HFF-Myc (cell line): ENCODE measurements at places on chromosomes 12 and 14.

- DNase-seq: no peak
Observed at GRCh38 chr12:107779077-107779831, 4.8 kb downstream of the ASCL4 start.

DNA sequence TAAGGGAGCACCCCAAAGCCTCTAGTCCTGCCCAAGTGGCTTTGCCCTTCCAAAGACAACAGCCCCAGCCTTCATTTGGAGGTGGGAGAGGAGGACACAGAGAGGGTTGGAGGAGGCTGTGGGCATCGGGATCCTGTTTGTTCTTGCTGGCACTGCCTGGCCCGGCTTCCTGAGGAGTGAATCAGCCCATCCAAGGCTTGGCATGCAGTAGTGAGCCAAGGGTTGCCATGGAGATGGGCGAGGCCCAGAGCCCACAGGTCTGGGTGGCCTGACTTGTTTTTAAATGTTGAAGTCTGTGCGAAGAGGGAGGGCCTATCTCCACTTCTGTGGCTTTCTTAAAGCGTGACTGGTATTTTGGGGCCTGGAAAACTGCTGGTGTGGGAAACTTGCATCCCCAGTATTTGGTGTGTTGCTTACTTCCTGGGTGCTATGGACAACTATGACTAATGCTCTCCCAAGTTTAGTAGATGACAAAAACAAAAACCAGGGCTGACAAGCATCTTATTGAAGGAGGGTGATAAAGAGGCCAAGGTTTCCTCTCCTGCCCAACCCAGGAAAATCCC, 15.8 kb downstream of the CD9 start:
- peak; percentile 49 for DNase-seq

GRCh38 chr12:70774055-70774454, 136.8 kb upstream of the PTPRB start:
- DNase-seq: no peak

DNA sequence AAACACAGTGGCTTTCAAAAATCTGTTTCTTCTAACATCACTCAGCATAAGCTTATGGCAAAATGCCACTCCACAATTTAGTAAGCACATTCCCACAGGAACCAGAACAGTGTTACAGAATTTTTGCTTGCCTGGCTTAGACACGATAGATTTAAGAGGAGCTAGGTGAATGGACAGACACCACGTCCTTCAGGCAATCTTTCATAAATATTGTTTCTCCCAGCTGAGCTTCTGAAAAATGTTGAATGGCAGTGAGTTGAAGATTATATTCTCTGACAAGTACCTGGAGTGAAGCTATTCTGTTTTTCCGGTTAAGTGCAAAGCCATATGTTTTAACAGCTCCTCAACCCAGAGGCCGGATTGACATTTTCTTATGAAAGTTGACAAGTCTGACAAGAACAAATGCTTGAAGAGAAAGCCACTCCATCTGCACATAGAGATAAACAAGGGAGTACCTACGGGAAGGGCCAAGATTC, 102.0 kb downstream of the FSCB start:
- no peak for DNase-seq

DNA sequence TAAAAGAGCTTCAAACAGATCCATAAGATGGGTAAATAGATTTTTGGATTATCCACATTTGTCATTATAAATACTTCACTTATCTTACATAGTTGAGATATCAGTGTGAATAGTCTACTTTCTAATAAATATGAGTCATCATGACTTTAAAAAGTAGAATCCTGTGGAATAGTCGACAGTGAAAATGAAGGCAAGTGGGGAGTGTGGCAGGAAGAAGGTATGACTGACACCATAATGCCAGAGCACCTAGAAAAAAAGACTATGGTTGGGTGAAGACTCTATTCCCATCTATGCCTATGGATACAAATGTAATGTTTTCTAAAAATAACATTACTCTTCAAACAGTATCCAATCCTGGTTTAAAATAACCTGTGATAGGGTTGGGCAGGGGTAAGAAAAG, 117.5 kb downstream of the MDGA2 start:
- no peak for DNase-seq

DNA sequence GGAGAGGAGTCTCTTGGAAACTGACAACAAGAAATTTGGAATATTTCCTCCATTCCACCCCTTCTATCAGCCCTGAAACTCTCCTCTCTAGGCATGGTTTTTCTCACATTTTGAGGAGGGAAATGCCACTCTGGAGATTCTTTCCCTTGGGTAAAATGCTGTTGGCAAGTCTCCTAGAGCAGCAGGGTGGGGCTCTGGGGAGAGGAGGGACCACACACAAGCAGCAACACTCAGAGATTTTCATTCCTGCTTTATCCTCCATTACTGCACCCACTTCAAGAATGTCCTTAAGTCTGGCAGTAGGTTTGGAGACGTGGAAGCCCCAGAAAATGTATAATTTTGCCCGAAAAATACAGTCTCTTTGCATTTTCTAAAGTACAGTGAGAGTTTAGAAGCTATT, 130.8 kb upstream of the FLRT2 start:
- DNase-seq: no peak

DNA sequence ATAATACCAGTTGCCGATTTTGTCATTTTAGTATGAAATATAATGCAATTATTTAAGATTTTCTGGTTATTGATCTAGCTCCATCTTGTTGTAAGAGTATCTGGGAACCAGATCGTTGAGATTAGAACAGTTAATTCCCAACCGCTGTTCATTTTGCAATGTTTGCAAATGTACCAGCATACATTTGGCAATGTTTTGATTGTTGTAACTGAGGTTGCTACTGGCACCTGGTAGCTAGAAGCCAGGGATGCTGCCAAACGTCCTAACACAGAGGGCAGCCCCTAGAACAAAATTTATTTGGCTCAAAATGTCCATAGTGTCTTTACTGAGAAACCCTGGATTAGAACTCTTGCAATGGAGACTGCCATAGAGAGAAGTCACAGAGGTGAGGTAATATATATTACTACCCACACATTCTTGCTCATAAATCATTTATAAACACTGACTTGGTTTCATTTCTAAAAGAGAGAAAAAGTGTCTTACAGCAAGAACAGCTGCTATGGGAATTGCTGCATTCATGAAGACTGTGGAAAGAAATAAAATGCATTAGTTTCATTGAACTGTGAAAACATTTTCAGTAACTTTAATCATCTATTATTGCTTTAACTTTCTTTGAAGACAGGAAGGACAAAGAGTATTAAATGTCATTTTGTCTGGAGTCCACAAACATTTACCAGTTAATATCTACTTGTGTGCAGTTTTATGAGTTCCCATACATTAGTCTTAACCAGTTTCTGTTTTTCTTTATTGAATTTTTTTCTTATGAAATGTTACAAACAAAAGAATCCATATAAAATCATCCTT, 46.2 kb downstream of the ABCC9 start:
- DNase-seq: no peak

DNA sequence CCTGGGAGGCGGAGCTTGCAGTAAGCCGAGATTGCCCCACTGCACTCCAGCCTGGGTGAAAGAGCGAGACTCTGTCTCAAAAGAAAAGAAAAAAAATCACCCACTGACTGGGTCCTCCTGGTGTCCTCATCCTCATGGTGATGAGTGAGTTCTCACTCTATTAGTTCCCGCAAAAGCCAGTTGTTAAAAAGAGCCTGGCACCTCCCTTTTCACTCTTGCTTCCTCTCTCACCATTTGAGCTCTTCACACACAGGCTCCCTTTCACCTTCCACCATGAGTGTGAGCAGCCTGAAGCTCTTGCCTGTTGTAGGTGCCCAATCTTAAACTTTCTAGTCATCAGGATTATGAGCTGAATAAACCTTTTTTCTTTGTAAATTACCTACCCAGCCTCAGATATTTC, 176.4 kb downstream of the SLC38A4 start:
- DNase-seq: no peak

GRCh38 chr12:75184516-75184915, 25.1 kb downstream of the KCNC2 start:
- no peak for DNase-seq

GRCh38 chr12:48618541-48618940, 48.7 kb upstream of the LALBA start:
- DNase-seq: peak; percentile 67

GRCh38 chr12:15505616-15506015, 183.3 kb downstream of the PTPRO start:
- no peak for DNase-seq

- DNase-seq: no peak
Observed at GRCh38 chr12:111033281-111034082, 113.1 kb upstream of the MYL2 start.

DNA sequence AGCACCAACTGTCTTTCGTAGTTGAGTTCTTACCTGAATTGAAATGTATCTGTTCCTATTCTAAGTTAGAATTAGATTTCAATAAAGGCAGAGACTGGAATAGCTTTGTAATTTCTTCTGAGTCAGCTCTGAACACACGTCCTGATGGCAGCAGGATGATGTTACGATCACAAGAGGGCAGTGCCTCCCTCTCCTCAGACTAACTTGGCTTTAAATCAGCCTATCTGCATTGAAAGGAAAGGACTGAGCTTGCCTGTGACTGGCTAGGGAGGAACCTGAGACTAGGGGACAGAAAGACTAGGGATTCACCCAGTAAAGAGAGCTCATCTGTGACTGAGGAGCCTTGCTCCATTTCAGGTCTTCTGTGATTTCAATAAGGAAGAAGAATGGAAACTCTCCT, 323.7 kb upstream of the OR4E1 start:
- DNase-seq: no peak

- DNase-seq: no peak
Observed at GRCh38 chr14:73180385-73180805, 44.1 kb downstream of the PSEN1 start.

- DNase-seq: no peak
Observed at GRCh38 chr14:99430491-99430890, 50.2 kb downstream of the SETD3 start.

DNA sequence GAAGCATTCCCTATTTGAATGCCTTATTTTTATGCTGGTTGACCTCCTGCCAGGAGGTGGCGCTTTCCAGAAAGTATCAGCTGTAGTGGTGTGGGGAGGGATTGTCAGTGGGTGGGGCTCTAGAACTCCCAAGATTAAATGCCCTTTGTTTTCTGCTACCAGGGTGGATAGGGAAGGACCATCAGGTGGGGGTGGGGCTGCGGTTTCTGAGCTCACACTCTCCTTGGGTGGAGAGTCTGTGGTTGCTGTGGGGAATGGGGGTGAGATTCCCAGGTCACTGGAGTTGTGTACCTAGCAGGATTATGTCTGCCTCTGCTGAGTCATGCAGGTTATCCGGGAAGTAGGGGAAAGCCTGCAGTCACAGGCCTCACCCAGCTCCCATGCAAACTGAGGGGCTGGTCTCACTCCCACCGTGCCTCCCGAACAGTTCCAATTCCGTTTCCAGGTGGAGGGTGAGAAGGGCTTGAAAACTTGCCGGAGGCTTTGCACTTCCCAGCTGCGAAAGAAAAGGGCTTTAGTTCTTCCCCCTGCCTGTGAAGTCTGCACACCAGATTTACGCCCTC, 68.3 kb downstream of the ALG10B start:
- no peak for DNase-seq

DNA sequence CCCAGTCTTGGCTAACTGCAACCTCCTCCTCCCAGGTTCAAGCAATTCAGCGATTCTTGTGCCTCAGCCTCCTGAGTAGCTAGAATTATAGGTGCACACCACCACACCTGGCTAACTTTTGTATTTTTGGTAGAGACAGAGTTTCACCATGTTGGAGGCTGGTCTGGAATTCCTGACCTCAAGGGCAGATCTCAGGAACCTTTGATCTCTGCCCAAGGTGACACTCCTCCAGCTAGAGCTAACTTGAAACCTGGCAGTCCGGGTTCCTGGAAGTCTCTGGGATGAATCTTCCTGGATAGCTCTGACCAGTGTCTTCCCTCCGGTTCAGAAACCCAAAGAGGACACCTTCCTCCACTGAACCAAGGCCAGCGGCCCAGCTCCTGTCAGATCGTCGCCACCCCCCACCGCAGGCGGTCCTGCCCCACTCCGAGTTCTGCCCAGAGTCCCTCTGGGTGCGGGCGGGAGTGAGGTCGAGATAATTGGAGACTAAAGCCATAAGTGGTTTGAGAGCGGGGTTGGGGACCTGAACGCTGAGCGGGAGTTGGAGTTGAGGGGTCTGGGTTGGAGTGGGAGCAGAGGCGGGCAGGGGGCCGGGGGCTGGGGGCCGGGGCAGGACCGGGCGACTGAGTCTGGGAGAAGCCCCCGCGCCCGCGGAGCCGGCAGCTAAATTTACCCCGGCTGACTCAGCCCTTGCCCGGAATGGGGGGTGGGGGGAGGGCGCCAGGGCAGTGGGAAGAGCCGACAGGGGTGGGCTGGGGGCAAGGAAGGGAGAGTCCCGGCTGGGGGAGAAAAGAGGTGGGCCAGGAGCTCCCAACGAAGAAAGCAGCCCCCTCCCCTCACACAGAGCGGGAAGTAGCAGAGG, 4.7 kb downstream of the DDN start:
- DNase-seq: no peak

DNA sequence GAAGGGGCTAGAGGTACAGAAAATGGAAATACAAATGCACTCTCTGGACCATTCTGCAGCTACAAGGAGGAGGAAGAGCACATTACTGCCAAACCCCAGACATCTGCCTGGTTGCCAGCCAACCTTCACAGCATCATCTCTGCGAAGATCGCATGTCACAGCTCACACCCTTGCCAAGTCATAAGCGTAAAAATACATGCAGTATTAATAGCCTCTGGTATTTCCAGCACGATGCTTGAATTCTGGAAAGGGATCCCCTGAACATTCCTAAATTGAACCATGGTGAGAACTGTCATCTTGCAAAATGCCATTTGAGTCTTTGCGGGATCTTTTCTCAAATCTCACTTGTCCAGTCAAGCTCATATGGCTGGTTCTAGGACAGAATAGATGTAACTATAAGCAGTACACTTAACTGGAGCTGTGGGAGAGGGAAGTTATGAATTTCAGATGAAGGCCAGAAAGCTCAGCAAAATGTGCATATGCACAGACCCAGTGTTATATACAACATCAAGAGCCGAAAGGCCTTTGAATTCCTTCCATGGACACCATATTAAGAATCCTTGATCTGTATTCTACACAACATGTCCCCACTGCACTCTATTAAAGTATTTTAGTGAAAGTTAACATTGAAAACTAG, 211.6 kb downstream of the DUSP6 start:
- DNase-seq: no peak

DNA sequence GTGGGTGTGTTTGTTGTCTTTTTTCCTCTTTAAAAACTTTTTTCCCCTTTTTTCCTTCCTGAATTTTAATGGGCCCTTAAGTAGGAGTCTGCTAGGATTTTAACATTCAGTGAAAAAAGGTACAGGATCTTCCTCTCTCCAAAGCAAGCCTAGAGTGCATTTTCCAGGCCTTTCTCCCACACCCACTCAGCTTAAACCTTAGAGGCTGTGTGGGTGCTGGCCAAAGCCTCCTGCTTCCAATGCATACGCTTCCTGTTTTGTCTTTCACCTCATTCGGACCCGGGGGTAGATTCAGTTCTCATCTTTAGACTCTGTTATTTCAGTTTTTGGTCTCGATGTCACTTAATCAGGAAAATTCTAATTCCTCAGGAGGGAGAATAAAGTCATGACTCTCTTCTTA, 51.2 kb downstream of the TMEM30B start:
- DNase-seq: no peak

- no peak for DNase-seq
Observed at GRCh38 chr12:89950421-89950820, 241.8 kb upstream of the ATP2B1 start.

DNA sequence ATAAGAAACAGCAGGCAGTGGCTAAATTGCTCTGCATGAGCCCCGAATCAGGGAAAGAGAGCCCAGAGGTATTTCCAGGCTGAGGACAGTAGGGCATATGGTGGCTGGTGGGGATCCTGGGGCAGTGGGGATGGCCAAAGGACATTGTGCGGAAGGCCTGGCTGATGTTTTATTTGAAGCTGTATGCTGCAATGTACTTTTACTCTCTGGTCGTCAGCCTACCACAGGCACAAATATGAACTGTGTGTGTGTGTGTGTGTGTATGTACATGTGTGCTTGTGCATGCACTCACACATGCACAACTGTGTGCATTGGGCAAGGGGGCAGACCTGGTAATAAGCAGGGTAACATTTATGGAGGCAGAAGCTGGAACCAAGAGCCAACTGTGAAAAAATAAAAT, 74.7 kb upstream of the GZMB start:
- no peak for DNase-seq
